Activated naive CD4-positive, alpha-beta T cell treated with anti-CD3 and anti-CD28 coated beads, Interleukin-2, amount 50 U/mL, for 72 hours (primary cell): ENCODE measurements at places on chromosomes 4 and X.

GRCh38 chrX:10548688-10549087 is 71.7 kb downstream of the MID1 start:
- DNase-seq = no peak

- no peak for DNase-seq
These were observed 131.0 kb downstream of the PDGFRA start for GRCh38 chr4:54359919-54360650.

GRCh38 chr4:170672381-170672965 is 582.7 kb upstream of the AADAT start:
- no peak for DNase-seq

- DNase-seq = no peak
These were observed 56.5 kb downstream of the SNX25 start for GRCh38 chr4:185265942-185266341.

DNA sequence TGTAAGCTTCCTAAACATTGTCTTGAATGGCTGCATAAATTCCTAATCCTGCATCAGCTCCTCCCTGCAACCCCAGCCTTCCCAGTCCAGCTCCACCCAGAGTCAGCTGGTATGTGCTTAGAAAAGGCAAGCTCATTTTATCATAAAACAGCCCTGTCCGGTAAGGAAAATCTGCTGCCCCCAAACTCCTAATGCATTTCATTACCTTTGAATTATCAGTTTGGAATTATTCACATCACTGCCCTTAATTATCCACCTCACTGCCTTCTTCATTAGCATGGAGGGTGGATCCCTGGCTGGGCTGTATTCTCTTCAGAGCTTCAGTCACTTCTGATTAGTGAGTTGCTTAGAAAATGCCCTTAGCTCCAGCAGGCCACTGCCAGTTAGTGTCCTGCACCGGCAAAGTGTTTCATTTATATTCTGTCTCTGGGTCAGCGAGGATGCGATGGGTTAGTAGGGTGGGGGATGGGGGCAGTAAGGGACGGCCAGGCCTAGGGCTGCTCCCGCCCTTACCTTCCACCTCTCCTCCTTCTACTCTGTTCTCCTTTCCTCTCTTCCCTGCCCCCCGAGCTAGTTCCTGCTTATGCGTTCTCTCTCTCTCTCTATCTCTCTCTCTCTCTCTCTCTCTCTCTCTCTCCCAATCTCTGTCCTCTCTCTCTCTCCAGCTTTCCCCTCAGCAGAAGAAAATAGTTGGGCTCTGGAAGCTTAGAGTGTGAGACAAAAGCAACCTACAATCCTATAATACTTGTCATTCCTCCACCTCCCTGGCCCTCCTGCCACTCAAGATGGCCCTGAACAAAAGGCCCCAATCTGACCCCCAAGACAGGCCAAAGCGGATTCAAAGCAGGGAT is 174.8 kb upstream of the KLF3 start:
- no peak for DNase-seq

DNA sequence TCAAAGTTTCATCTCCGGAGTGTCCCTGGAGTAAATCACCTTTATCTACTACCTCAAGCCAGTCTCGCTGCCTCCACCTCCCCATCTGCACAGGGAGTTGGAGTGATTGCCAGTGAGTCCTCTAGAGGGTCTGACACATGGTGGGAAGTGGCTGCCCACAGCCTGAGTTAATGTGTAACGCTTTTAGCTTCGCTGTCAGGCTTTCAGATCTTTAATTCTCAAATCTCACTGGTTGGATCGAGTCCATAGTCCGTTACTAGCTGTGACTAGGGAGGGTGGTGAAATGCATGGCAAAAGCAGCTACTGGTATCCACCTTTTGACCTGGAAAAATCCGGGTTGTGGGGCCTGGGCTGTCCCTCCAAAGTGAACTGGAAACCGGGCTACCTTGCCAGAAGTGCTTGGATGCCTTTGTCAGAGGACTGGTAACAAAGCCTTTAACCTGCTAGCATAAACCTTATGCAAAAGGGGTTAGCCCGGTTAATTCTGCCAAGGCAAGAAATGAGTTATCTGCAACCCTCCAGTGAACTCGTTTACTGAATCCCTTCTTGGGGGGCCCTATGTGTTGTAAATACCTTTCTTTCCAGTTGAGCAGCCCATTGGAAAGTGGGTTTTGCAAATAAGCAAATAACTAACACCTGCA is 5.1 kb upstream of the WDR1 start:
- DNase-seq = no peak

GRCh38 chr4:156634612-156635011 is 337.0 kb downstream of the PDGFC start:
- DNase-seq = no peak
